ENCODE measurements at places on chromosomes 6 and 20.

- no peak for DNase-seq
Observed at GRCh38 chr6:69647726-69648125, 149.1 kb downstream of the LMBRD1 start.

GRCh38 chr6:63529498-63529897 lies 42.8 kb upstream of the LOC128125822 start:
- no peak for DNase-seq

GRCh38 chr20:25397821-25398220 lies 7.2 kb upstream of the ABHD12 start:
- DNase-seq = no peak

GRCh38 chr6:80280262-80281010 lies 174.0 kb downstream of the BCKDHB start:
- no peak for DNase-seq

Measured in right hindlimb (tissue), 1 donor.